GM19239 (cell line): ENCODE measurements at places on chromosomes 1 and 21.
A peak's percentile ranks its signal among the peaks of the same experiment; 100 is the strongest.

DNA sequence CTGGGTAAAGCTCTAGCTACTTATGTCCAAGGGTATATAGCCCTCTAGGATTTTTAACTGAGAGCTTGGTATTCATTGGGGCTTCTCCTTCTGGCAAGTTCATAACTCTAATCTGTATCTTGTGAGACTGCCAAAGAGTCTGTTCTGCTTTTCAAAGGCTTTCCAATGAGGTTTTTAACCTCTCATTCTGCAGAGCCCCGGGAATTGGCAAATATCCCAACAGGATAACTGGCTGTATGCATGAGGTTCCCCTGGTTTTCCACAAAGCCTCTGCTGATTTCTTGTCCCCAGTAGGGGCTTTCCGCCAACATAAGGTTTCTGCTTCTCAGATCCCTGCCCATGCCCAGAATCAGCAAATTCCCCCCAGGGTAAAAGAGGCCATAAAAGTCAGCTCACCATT lies 40.9 kb downstream of the RPL5 start:
- no peak for DNase-seq

DNA sequence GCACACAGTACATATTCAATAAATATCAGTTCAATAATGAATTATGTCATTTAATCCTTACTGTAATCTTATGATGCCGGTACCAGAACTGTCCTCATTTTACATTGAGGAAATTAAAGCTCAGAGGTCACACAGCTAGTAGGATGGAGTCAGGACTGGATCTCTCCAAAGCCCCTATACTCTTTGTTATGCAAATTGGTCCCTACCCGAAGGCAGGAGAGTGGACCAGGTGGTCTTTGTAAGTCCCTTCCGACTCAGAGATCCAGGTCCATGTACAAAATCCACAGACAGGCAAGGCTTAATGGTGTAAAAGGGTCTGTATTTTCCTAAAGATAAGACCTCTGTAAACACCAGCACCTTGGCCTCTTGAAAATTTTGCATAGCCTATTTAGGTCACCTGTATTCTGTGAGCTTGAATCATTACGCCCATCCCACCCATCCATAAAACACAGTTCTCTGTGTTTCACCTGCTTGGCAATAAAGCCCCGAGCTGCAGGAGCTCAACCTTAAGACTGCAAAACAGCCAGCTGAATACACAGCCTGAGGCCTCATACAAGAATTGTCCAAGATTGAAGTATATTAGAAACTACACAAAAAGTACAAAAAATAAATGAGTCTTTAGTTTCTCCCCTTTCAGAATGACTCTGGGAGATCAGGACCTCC lies 41.7 kb downstream of the PLXNA2 start:
- DNase-seq = no peak

DNA sequence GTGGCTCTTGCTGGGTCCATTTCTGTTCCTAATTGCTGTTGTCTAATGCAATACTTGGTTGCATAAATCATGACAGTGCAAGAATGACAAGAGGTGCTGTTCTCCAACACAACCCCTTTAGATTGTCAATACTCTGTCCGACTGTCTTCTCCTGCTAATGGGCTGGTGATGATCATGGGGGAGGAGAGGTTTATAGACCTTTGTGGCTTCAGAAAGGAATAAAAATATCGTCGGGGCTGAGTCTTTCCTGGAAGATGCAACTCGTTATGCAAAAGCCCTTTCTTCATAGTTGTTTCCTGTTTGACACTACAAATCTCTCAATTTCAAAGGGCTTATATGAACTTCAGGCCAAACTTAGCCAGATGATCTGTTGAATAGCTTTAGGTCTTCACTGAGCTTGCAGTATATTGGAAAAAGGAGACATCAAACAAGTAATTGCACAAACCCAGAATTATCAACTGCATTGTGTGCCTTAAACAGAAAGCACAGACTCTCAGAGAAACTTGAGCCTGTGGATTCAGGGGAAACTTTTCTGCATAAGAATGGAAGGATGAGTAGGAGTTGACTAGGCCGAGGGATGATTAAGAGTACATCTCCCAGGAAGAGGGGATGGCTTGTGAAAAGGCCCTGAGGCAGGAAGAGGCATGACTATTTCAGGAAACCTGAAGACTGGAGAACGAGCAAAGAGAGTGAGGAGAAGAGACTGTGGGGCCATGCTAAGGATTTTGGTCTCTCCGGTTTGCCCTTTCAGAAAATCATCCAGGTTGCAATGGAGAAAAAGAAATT lies 107.6 kb downstream of the TSEN15 start:
- DNase-seq = no peak

DNA sequence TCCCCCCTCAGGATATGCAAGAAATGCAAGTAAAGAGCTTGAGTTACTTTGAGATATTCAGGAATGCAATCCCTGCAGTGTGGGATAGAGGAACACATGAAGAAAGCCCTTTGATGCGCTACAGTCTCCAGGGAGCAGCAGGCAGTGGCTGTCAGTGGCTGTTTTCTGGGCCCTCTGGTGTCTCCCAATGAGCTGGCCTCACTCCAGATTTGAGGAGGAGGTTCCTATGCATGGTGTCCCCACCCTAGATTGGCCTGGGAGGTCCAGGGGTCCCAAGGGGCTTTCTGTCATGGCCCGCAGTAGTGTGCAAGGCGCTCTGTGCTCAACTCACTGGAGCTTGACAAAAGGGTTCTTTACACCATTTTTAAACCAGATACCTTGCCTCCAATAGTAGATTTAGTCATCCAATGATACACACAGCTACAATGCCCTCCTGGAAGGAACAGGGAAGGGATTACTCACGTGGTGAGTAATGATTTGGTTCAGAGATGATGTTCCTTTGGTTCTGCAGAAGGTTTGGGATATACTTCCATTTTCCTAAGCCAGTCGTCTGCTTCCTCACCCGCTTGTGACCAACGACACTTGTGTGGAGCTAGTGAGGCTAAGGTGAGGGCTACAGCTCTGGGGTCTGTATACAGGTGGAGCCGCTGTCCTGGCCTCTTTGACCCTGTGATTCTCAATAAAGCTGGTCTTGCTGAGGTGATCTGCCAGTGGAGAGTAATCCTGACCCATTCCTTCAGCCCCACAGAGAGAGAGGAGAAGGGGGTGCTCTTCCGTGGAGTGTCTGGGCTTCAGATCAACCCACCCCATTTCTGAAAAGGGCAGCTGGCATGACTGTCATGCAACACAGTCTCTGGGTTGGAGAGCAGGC lies 6.6 kb downstream of the BATF3 start:
- no peak for DNase-seq

- DNase-seq = no peak
Observed at GRCh38 chr1:169724168-169724567, 9.7 kb downstream of the SELE start.

DNA sequence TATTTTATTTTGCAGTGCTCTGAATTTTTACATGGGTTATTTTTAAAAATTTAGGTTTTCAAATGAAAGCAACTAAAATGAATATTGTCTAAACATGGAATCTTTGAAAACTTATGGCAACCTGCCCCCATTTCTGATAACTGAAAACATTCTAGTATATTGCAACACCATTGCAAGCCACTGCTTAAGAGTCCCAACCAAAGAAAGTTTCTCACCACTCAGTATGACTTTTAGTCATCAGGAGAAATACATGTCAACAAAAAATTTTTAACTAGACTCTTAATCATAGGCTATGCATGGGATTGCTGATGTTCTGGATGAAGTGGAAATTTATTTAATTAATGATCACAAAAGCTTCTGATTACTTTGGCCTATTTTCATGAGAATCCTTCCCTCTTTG lies 112.1 kb downstream of the TNFSF18 start:
- no peak for DNase-seq

DNA sequence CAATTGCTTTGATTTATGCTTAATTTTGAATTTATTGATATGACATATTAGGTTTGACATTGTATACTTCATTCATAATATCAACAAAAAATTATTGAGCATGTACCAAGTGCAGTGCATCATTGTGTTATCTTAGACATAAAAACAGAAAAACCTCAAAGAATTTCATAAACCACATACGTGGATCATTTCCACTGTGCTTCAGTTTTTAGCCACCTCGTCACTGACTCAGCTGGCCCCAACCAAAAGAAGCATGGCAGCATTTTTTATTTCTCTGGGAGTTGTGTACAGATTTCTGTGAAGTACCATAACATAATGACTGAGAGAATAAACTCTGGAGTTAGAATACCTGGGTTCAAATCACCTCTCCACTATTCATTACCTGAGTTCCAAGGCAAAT lies 95.6 kb upstream of the C1orf87 start:
- DNase-seq = no peak

- DNase-seq = no peak
Observed at GRCh38 chr1:15456313-15456954, at the start of gene CELA2A. Gene CELA2A, plus strand, starts transcription at chr1:15456732. Its CDS starts 22 bp downstream, at chr1:15456754.

- peak; percentile 35 for DNase-seq
Observed at GRCh38 chr1:17826165-17826488, 71.0 kb downstream of the ACTL8 start.

- no peak for DNase-seq
Observed at GRCh38 chr1:8797216-8797615, 20.2 kb downstream of the RERE start.
